Hypothalamus (tissue), 51 donors: ENCODE measurements at places on chromosomes 4 and X.

DNA sequence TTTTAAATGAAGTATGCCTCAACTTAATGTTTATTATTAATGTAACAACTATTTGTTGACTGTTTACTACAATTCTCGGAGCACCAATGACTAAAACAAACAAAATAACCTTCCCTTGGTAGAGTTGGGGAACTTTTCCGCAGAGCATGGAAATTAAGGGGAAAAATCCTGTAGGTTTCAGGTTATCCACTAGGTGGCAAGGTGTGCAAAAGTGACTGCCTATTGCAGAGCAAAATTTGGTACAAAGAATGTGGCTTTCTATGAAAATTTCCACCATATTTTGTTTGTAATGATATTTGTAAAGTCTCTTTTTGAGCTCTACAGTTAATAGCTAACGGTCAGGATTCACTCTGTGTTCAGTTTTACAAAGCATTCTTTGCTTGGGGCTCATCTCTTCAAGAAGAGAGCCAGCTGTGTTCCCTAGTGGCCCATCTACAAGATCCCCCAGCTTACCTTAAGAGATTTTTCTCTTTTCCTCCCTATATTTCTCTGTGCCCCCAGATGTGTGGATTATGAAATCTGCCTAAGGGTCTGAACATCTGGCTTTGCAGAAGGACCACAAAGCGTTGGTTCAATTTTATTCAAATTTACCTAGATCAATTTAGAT lies 61.1 kb downstream of the FBXO8 start:
- no peak for DNase-seq

DNA sequence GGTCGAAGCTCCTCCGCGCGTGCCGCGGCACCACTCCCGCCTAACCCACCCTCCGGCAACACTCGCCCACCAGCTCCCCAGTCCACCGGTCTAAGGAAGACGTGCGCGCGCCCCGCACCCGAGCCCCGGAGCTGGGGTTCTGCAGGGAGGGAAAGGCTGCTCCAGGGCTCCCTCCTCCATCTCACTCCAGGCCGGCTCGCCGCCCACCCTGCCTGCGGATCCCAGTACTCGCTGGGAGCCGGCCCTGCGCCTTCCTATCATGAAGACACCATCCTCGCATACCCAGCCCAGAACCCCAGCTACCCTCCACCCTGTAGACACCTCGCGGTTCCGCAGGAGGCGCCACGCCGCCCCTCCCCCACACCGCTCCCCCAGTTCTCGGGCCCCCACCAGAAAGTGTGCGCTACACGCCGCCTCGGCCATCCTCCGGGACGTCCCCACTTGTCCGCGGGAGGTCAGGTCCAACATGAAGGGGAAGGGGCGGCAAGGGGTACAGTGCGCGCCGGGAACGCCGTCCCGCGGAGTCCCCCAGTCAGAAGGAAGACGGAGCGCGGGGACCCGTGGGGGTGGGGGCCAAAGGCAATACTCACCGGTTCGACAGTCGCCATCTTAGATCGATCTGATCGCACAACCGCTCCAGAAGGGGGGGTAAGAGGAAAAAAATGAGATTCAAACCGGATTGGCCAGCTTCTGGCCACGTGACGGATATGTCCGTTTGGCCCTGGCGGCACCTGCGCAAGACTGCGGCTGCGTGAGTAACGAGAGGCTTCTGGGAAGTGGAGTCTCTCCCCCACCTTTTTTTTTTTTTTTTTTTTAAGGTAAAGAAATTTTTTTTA lies at the start of gene EIF4E:
EIF4E (minus strand) TSS at position 629 of the 836 bp plus-strand sequence; CDS start at position 608, 21 bp downstream.
- peak; percentile 94 for DNase-seq

DNA sequence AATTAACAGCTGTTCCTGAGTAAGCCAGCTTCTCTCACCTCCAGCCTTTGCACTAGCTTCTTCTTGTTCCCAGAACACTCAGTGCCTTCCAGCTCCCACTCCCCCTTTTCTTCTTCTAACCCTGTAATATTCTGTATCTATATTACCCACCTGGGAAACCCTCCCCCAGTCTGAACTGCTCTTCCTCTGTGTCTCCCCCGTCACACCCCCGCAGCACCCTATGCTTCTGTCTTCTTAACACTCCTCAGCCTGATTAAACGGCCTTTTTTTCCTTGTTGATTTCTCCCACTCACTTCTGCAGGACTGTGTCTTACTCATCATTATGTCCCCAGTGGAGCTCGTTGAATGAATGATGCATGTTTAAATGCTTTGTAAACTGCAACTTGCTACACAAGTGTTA lies 9.0 kb upstream of the LONRF3 start:
- DNase-seq = no peak

DNA sequence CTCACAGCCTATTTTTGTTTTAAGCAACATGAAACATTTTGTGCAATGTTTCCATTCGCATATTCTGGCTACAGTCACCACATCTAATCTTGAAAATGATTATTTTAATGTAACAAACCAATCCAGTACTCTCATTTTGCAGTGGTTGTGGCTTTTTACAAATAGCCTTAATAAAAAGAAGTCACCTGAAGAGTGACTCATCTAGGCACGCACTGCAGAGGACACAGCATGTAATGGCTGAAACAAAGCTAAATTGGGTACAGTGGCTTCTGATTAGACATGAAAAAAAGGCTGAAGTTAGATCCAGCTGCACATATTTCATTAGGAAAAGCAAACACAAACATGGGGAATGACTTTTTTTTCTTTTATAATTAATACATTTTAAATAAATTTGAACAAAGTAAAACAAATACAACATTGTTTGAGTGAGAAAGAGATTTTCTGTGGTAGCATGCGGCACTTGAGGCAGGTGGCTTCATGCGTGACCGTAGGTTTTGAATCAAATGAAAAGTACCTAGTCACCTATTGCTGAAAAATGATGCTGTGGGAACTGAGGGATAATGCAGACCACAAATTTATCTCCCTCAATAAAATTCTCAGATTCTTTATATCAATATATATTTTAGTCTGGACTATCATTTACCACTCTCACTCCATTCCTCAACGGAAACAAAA lies 240.8 kb upstream of the DDX53 start:
- DNase-seq = no peak

DNA sequence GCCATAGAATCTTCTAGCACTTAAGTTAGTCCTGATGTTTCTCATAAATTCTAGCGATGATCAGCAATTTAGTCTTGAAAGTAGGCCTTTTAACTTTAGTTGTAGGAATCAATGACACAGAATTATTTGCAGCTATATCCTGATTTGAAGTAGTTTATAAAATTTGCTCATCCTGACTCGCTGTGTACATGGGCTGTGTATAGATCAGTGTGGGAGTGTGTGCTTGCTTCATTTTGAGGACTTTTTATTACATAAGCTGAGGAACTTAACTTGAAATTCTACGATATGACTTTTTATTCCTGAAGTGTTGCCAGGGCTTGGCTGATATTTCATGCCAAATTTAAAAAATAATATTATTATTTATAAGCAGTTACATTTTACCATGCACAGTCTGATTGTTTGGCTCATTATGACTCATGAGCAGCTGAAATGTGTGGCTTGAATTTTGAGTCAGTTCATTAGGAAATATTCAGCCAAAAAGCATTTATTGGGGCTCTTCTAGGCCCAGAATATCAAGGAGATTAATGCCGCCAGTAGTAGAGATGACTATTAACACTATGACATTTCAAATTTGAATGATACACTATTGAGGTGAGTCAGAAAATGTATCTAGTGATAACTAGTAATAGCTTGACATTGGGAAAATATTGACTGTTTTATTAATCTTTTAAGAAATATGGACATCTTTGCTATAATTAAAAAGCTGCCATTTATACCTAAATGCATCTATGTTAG lies 128.9 kb upstream of the LIMCH1 start:
- DNase-seq = no peak

DNA sequence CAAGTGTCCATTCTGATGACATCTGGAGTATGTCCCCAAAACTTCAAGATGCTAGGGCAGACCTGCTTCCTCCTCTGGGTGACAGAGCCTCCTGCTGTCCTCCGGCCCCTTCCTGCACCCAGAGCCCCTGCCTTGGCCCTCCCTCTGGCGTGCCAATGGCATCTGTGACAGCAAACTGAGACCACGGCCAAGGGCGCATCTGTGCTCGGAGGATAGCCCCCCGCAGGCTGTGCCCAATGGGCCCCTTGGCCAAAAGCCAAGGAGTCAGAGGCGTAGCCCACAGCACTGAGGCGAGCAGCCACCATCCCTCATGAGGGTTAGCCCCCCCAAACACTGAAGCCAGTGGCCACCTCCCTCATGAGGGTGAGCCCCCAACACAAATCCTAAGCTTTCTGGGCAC lies 7.9 kb downstream of the LRPAP1 start:
- DNase-seq = no peak

DNA sequence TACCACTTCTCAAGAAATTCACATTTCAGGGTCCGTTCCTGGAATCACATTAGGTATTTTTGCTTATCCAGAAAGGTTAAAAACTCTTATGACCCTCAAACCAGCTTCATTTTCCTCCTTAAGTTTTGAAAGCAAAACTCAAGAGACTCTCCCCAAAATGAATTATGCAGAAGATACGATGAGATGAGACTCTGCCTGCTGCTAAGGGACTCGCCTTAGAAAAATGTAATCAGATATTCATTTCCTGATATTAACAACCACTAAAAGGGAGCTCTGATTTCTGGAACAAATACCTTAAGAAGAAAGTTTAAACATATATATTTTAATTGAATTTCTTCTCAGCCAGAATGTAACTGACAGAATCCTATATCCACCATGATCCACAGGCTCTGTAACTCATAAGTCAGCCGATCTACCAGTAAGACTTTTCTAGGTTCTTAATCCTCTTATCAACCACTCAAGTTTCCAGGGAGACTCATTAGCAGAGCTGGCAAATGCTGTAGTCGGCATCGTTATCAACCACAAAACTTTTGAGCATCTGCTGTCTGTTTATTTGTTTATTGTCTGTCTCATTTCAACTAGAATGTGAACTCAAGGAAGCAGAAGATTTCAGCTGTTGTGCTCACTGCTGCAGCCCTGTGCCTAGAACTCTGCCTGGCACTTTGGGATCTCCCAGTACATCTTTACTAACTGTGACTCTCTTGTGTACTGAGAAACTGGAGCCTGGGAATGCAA lies 112.5 kb downstream of the LDB2 start:
- no peak for DNase-seq

DNA sequence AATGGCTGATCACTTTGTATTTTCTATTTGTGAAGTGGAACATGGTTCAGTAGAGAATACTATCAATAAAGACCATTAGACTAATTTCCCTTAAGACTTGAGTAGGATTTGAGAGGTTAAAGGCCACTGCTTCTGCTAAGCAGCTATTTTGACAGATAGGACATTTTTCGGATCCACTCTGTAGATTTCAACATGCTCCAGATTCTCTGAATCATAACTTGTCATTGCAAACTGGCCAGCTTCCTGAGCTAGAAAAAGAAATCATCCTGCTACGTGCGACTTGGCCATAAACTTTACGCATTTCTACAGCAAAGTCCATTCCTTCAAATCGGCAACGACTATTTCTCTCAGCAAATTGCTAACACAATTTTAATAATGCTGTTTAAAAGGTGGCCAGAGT lies 55.2 kb downstream of the MGST2 start:
- DNase-seq = no peak
